Forelimb muscle (tissue), 1 donor: ENCODE measurements at places on chromosomes 12 and 14.

GRCh38 chr12:2941524-2941923 lies 17.7 kb upstream of the TEAD4 start:
- no peak for DNase-seq

DNA sequence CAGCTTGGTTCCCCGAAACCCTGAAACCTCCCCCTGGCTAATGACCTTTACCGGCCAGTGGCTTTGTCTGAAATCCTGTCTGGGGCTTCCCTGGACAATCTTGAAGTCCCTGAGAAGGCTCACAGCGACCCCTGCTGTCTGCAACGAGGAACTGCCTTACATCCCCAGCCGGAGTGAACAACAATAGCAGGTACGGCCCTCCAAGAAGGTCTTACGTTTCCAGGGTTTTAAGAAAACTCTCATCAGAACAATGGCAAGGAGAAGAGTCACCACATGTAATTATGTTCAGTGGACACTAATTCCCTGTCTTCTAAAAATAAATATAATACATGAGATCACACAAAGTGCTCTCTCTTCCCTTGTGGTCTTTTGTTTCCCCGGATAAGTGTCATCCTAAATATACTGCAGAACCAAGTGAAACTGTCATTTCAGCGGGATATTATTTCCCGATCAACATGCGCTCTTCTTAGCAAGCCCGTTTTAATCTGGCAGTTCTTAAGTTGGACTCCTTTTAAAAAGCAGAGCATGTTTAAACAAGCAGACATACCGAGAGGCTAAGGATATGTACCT lies 53.3 kb downstream of the RBM19 start:
- DNase-seq: no peak

- no peak for DNase-seq
These were observed 220.0 kb upstream of the GRIP1 start for GRCh38 chr12:66898700-66899469.

- no peak for DNase-seq
These were observed 136.2 kb downstream of the SLCO1B3 start for GRCh38 chr12:20946732-20947131.

DNA sequence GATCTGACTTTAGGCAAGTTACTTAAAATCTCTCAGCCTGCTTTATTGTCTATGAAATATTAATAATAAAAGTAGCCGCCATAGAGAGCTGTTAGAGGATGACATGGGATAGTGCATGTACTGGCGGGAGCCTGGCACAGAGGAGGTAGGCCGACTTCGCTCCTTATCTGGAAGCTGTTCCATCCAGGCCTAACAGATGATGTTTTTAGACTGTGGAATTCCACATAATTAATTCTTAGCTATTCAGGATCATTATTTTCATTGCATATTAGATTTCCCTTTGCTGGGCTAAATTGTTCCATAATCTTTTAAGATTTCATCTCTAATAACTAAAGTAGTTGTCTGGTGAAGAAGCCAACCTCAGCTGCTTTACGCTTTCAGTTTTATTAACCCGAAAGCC lies 30.8 kb downstream of the CNTN1 start:
- no peak for DNase-seq

GRCh38 chr14:24329073-24329663 lies 5.7 kb downstream of the ADCY4 start:
- no peak for DNase-seq

DNA sequence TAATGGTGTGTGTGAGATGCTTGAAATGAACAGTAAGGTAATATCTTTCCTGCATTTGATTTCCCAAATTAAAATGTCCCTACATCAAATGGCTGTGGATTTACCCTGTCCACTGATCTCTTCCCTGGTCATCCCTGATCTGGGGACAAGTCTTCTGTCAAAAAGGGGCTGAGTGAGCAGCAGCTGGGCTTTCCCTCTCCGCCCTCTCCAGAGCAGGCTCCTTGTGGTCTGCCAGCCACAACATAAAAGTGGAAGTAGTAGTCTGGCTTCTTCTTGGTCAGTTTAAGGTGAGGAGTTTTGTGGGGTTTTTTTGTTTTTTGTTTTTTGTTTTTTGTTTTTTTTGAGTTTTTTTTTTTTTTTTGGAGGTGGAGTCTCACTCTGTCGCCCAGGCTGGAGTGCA lies 25.2 kb upstream of the PLXNC1 start:
- DNase-seq: no peak

DNA sequence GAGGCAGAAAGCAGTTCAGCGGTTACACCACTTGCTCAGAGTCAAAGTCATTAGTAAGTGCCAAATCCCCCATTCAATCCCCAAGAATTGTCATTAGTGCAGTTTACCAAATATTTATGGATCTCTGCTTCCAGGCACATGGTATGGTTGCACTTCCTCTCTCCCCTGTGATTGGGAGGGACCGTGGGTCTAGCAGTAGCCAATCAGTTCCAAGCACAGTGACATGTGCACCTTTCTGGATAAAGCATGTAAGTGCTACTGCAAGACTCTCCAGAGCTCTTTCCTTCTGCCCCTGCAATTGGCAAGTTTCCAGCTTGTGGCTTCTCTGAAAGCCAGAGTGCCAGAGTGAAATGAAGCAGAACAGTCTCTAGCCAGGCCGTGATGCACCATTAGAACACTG lies 85.3 kb upstream of the FLRT2 start:
- DNase-seq: no peak

DNA sequence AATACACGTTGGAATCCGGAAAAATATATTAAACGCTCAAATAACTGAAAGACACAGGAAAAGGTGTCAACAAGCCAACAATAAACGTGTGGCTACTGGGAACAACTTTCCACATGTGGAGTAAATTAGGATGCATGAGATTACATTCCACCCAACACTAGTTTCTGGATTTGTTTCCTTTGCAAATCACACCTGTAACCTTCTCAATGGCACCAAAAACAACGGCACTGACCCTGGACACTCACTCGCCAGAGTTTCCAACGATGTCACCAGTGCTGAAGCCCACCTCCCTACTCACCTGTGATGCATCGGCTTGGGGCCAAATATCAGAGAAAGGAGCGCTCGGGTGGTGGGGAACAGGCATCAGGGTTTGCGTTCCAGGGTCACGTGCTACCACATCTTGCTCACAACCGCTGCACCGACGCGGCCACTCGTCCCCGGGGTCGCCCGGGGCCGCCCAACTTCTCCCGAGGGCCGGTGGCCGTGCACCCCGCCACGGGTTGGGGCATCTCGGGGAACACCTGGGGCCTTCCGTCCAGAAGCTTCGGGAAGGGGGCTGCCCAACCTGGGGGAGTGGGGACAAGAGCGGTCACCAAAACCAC lies 629 bp downstream of the PRDM4 start:
- DNase-seq: no peak

DNA sequence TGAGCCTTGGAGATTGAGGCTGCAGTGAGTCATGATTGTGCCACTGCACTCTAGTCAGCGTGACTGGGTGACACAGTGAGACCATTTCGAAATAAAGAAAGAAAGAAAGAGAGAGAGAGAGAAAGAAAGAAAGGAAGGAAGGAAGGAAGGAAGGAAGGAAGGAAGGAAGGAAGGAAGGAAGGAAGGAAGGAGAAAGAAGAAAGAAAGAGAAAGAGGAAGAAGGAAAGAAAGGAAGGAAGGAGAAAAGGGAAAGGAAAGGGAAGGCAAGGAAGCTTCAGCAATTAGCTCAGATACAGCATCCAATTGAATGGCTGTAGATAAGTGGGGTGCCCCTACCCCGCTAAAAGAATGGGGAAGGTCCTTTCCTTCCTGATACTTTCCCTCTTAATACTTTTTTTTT lies 9.5 kb upstream of the NAA30 start:
- no peak for DNase-seq

- DNase-seq: no peak
These were observed 268.6 kb downstream of the TRHDE start for GRCh38 chr12:72540811-72541210.

DNA sequence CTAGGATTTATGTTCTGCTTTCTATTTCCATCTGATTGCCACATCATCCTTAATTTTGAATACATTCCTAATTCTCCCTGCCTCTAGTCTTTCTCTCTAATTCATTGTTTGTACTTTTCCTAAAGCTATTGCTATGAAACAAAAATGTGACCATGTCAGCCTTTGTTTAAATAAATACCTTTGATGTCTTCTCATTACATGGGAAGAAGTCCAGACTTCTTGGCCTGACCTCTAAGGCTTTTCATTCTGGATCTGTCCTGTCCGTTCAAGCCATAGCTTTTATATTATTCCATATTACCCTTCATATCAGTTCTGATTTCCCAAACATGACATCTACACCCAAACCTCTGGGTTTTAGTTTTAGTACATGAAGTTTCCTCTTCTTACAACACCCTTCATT lies 91.4 kb downstream of the CDK17 start:
- no peak for DNase-seq

- DNase-seq: no peak
These were observed 1098.2 kb upstream of the USP15 start for GRCh38 chr12:61161961-61162360.
